ENCODE measurements at places on chromosomes 12 and 14. TPM values are rescaled to one million over a fixed set of nuclear protein-coding genes. Genes with fewer than 3 reads are reported as not detected.
A peak's percentile ranks its signal among the peaks of the same experiment; 100 is the strongest.

The TROAP gene
- 1.4 TPM for total RNA-seq

- H3K36me3 ChIP-seq: no peaks in the 10 kb centered on the region
- no peaks in the 10 kb centered on the region for H3K27me3 ChIP-seq
- no peak overlapping the region for H3K4me3 ChIP-seq
- no peak for DNase-seq
- H3K27ac ChIP-seq: no peak overlapping the region
These were observed 333.6 kb downstream of the DPF3 start for GRCh38 chr14:72560331-72560730.

DNA sequence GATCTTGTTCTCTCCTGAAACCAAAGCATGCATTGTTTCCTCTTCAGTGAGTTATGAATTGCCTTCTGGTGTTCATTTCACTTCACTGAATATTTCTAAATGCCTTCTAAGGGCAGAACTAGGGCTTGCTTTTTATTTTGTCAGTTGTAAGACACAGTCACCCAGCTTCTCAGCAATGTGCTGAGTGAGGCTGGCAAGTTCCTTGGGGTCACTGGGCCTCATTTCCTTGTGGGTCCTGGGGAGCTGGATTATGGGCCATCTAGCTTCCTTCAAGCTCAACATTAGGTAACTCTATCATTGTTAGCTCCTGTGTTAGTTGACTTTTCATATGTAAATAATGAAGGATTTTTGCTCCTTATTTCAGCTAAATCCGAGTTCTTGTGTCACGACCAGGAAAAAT lies 13.8 kb downstream of the ASCL4 start:
- no peak overlapping the region for H3K4me3 ChIP-seq
- H3K27ac ChIP-seq: no peak overlapping the region
- no peaks in the 10 kb centered on the region for H3K36me3 ChIP-seq
- no peaks in the 10 kb centered on the region for H3K4me1 ChIP-seq

DNA sequence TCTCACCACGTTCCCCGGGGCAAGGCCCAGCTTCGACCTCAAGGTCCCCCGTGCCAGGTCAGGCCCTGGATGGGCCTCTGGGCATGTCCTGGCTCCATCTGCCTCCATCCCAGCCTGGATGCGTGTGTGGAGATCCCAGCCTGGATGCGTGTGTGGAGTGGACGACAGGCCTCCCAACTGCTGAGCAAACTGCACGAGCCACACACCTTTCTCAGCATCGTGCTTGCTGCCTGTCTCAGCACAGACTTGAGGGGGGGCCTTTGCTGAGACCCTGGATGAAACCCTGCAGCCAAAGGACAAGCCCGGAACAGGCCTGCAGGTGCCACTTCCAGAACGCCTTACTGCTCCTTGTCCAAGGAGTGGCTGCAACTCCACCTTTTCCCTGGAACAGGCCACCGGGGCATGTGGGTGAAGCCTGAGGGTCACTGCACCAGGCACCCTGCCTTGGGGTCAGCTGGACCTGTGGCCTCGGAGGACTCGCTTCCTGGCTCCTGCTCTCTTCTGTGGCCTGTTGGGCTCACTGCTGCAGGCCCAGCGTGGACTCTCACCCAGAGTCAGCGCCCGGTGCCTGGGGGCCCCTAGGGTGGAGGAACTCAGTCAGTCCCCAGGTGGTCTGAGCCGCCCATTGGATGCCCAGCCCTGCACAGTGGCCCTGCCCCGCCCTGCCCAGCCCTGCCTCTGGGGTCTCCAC lies 176.0 kb downstream of the KIF26A start:
- no peak overlapping the region for H3K4me3 ChIP-seq
- peaks cover 14% of the 10 kb centered on the region for H3K27me3 ChIP-seq
- no peak for DNase-seq
- no peaks in the 10 kb centered on the region for H3K36me3 ChIP-seq

- no peak overlapping the region for H3K27ac ChIP-seq
- no peaks in the 10 kb centered on the region for H3K36me3 ChIP-seq
- peak; percentile 15 for DNase-seq
- H3K4me1 ChIP-seq: no peaks in the 10 kb centered on the region
These were observed 2.1 kb upstream of the PLEK2 start for GRCh38 chr14:67413806-67414769.

The REP15 gene
- total RNA-seq: not detected

GRCh38 chr14:29016050-29016900 lies 249.7 kb downstream of the FOXG1 start:
- no peak overlapping the region for H3K4me3 ChIP-seq
- H3K4me1 ChIP-seq: no peaks in the 10 kb centered on the region
- H3K27ac ChIP-seq: no peak overlapping the region
- H3K27me3 ChIP-seq: no peaks in the 10 kb centered on the region
- H3K36me3 ChIP-seq: no peaks in the 10 kb centered on the region
- no peak for DNase-seq

The SRRM4 gene
- total RNA-seq: not detected

DNA sequence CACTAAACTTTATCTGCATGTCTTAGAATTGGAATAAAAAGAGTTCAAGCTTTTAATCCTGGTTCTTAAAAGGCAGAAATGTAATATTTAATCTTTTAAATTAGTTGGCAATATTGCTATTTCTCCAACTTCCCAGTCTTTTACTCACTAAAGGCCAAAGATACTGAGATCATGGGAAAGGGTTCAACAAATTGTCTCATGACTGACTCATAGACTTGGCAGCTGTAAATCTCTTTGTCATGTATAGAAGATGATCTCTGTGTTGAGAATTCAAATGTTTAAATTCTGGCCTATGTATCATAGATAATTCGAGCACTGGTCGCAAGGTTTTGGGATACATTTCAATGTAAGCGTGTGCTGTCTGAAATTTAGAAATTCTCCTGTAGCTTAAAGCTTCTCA lies 40.1 kb upstream of the STRAP start:
- no peak for DNase-seq
- no peaks in the 10 kb centered on the region for H3K27me3 ChIP-seq
- no peak overlapping the region for H3K4me3 ChIP-seq
- no peak overlapping the region for H3K27ac ChIP-seq

- H3K27ac ChIP-seq: no peak overlapping the region
- peaks cover 10% of the 10 kb centered on the region for H3K4me1 ChIP-seq
- no peaks in the 10 kb centered on the region for H3K36me3 ChIP-seq
- DNase-seq: no peak
- H3K4me3 ChIP-seq: no peak overlapping the region
These were observed 1.2 kb downstream of the SSTR1 start for GRCh38 chr14:38208618-38209562.

The GLIPR1L1 gene
- total RNA-seq: not detected

The KLHL33 gene
- total RNA-seq: 0.22 TPM

GRCh38 chr14:30710876-30711275 lies 88.8 kb downstream of the SCFD1 start:
- H3K4me3 ChIP-seq: no peak overlapping the region
- no peaks in the 10 kb centered on the region for H3K27me3 ChIP-seq
- H3K27ac ChIP-seq: no peak overlapping the region
- no peaks in the 10 kb centered on the region for H3K4me1 ChIP-seq

- no peaks in the 10 kb centered on the region for H3K36me3 ChIP-seq
- H3K4me1 ChIP-seq: peaks cover 79% of the 10 kb centered on the region
- DNase-seq: no peak
- peak overlapping the region; percentile 71 for H3K4me3 ChIP-seq
- no peaks in the 10 kb centered on the region for H3K27me3 ChIP-seq
These were observed 4.0 kb upstream of the IRF2BPL start for GRCh38 chr14:77032491-77032843.

DNA sequence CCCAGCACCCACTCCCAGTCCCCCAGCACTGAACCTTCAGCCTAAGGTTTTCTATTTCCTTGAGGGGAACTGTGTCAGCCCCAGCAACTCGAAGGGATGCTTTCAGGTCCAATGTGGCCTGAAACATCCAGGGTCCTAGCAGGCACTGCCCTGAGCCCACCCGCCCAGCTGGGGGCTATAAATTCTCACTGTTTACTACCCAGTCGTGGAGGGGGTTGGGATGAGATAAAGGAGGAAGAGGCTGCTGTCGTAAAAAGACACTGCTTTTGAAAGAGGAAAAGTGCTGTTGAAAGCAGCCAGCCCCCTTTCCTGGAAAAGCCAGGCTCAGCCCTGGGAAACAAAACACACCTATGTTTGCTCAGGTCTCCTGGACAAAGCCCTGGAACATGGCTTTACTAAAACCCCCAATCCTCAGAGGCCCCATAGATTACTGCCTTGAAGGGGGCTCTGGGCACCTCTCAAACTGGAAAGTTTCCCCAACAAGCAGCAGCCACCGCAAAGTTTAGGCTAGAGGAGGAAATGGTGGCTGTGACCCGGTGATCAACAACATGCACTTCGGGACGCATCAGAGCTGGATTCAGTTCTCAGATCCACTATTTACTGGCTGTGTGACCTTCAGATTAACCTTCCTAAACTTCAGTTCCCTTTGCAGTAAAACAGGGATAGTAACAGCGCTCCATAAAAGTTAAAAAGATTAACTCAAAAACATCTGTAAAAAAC lies 51.0 kb downstream of the ACTN1 start:
- peaks cover 34% of the 10 kb centered on the region for H3K4me1 ChIP-seq
- no peak for DNase-seq
- H3K27me3 ChIP-seq: no peaks in the 10 kb centered on the region
- H3K36me3 ChIP-seq: peaks cover 16% of the 10 kb centered on the region

- H3K27me3 ChIP-seq: no peaks in the 10 kb centered on the region
- H3K36me3 ChIP-seq: no peaks in the 10 kb centered on the region
- no peaks in the 10 kb centered on the region for H3K4me1 ChIP-seq
- DNase-seq: no peak
- no peak overlapping the region for H3K27ac ChIP-seq
These were observed 301.7 kb downstream of the KCNH5 start for GRCh38 chr14:62743560-62743959.

The LIN7A gene
- total RNA-seq: not detected

DNA sequence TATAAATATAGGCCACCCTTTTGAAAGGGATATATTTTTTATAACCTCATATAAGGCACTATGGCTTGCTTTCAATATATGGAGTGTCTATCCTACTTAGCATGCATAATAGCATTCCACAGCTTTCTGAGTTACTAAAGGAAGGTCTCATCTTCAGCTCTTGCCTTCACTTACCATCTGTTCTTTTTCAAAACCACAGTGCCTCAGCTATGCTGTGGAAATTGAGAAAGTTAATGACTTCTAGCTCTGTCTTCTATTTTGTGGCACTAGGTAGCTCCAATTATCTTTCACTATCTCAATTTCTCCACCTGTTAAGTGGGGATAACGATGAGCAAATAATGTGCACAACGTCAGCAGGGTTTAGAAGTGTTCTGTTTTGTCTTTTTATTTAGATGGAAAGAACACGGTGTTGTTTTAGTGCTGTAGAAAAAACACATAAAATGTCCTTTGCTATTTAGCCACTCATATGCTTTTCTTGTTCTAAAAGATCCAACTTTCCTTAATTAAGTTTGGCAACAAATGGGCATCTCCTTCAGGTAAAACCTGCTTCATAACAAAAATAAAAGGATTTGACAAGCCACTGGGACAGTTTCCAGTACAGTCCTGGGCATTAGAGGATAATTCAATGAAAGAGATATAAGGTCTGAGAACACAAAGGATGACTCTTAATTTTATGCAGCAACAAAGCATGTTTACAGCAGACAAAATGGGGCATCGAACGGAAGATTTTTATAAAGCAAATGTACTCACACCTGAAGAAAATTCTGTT lies 462.0 kb upstream of the SYT1 start:
- no peaks in the 10 kb centered on the region for H3K4me1 ChIP-seq
- H3K4me3 ChIP-seq: no peak overlapping the region
- H3K36me3 ChIP-seq: no peaks in the 10 kb centered on the region
- no peak overlapping the region for H3K27ac ChIP-seq
- DNase-seq: no peak

GRCh38 chr14:88989911-88990310 lies 165.5 kb downstream of the TTC8 start:
- no peaks in the 10 kb centered on the region for H3K4me1 ChIP-seq
- no peak for DNase-seq
- H3K4me3 ChIP-seq: no peak overlapping the region
- H3K36me3 ChIP-seq: no peaks in the 10 kb centered on the region

GRCh38 chr12:8099235-8099634 lies 17.2 kb downstream of the NECAP1 start:
- no peak overlapping the region for H3K4me3 ChIP-seq
- H3K36me3 ChIP-seq: no peaks in the 10 kb centered on the region
- no peaks in the 10 kb centered on the region for H3K27me3 ChIP-seq
- no peaks in the 10 kb centered on the region for H3K4me1 ChIP-seq
- H3K27ac ChIP-seq: no peak overlapping the region

DNA sequence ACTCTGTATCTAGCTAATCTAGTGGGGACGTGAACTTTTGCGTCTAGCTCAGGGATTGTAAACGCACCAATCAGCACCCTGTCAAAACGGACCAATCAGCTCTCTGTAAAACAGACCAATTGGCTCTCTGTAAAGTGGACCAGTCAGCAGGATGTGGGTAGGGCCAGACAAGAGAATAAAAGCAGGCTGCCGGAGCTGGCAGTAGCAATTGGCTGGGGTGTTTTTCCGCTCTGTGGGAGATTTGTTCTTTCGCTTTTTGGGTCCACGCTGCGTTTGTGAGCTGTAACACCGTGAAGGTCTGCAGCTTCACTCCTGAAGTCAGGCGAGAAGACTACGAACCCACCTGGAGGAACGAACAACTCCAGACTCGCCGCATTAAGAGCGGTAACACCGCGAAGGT lies 76.5 kb downstream of the SPRING1 start:
- no peak overlapping the region for H3K4me3 ChIP-seq

DNA sequence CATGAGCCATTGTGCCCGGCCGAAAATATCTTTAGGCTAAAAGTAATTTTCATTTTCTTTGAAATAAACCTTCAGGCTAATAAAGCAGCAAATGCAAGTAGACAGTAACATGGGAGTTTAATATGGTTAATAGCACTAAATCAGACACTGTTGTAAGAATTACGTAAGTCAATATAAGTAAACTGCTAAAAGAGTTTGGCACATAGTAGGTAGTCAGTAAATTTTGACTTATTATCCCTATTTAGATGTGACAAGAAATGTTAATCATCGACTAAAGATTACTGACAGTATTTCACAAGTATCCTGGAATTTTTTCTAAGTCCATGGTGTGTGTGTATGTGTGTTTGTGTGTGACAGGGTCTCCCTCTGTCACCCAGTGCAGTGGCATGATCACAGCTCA lies 3.9 kb downstream of the PPP4R3A start:
- H3K4me1 ChIP-seq: peaks cover 56% of the 10 kb centered on the region
- no peaks in the 10 kb centered on the region for H3K27me3 ChIP-seq
- no peak for DNase-seq
- no peak overlapping the region for H3K27ac ChIP-seq
- peaks cover 34% of the 10 kb centered on the region for H3K36me3 ChIP-seq
- peak overlapping the region; percentile 8 for H3K4me3 ChIP-seq

GRCh38 chr12:114952573-114953271 lies 268.7 kb upstream of the TBX3 start:
- no peaks in the 10 kb centered on the region for H3K27me3 ChIP-seq
- H3K36me3 ChIP-seq: no peaks in the 10 kb centered on the region
- no peaks in the 10 kb centered on the region for H3K4me1 ChIP-seq
- no peak for DNase-seq

GRCh38 chr14:51661504-51661903 lies 9.8 kb downstream of the FRMD6 start:
- H3K4me1 ChIP-seq: no peaks in the 10 kb centered on the region
- no peaks in the 10 kb centered on the region for H3K36me3 ChIP-seq
- H3K4me3 ChIP-seq: no peak overlapping the region
- no peak overlapping the region for H3K27ac ChIP-seq

All from T-cell (primary cell).